Chondrocyte (in vitro differentiated cells): ENCODE measurements at places on chromosomes 4 and X.

- DNase-seq: peak; percentile 79
These were observed 11.2 kb upstream of the ADD1 start for GRCh38 chr4:2832309-2832980.

DNA sequence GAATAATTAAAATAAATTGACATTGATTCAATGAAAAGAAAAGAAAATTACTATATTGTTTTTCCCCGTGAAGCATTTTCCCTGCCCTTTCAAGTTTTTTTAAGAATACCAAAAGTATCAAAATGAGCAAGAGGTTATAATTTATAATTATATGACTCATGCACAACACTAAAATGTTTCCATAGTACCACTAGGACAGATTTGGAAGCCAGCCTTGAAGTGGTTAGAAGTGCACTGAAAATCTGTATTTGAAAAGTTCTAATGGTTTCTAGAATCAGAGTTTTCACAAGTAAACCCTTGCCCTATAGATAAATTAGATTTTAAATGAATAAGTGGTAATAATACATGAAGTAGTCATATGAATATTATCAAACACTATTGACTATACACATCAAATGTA lies 140.9 kb downstream of the HNRNPD start:
- no peak for DNase-seq

DNA sequence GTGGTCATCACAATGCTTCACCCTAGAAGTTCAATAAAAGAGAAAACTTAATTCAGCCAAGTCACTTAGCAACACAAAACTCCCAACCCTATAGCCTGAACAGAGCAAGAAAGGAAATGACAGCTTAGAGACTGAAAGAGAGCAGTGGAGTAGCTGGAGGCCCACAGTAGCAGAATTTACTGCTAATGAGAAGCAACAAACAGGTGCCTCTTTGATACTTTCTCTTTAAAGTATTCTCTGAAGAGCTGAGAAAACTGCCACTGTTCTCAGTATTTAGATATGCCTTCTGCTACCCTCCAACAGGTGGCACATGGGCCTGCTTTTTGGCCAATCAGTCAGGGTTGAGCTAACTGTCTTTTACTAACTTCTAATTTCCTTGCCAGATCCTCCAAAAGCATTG lies 240.0 kb downstream of the GPC3 start:
- DNase-seq: no peak

DNA sequence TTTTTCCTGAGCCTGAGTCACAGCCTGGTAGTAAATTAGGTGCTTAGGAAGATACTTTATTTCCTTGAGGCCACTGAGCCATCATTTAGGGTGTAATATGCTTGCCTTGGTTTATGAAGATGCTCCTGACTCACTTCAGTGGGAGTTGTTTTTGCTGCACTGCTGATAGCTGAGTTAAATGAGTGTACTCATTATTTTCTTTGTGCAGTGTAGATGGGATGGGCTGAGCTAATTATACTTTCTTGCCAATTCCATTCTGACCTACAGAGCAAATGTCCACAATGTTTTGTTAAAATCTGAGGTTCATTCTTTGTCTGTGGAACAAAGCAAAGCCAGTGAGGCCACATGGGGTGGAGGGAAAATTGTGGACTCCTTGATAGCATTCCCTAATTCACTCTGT lies 60.0 kb downstream of the FGF13 start:
- DNase-seq: no peak

- DNase-seq: no peak
These were observed 68.4 kb downstream of the ELF2 start for GRCh38 chr4:139108567-139109128.

GRCh38 chrX:154800478-154801210 lies 4.6 kb downstream of the MPP1 start:
- no peak for DNase-seq

- DNase-seq: no peak
These were observed 13.5 kb upstream of the SPP1 start for GRCh38 chr4:87961993-87962392.

DNA sequence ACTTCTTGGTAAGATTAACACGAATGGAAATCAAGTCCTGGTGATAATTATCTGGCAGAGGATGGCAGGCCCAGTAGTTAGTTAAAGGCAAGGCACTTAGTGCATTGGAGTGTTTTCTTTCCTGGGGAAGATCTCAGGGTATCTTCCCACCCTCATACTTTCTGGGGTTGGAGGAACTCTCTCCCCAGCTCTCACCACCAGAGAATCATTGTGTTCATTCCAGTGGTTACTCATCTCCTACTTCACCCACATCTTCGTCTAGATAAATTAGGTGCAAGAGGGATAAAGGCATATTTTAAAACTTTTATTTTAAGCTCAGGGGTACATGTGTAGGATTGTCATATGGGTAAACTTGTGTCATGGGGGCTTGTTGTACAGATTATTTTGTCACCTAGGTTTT lies 67.5 kb upstream of the SH3RF1 start:
- no peak for DNase-seq

GRCh38 chrX:18640686-18641085 lies 31.2 kb downstream of the RS1 start:
- DNase-seq: no peak

DNA sequence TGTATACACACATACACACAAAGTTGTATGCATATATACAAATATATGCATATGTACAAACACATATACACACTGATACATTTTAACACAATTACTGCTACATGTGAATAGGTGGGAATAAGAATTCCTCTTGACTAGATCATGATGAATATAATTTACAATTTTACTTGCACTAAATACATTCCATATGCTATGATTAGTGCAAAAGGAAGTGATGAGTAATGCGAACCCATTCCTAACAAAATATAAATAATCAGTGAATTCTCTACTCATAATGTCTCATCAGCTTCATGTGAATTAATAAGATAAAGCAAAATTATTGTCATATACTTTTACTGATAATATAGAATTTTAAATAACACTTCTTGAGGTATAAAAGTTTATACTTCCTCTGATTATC lies 1077.3 kb upstream of the PCDH10 start:
- DNase-seq: no peak

GRCh38 chr4:153014460-153014859 lies 78.3 kb downstream of the FHDC1 start:
- no peak for DNase-seq

DNA sequence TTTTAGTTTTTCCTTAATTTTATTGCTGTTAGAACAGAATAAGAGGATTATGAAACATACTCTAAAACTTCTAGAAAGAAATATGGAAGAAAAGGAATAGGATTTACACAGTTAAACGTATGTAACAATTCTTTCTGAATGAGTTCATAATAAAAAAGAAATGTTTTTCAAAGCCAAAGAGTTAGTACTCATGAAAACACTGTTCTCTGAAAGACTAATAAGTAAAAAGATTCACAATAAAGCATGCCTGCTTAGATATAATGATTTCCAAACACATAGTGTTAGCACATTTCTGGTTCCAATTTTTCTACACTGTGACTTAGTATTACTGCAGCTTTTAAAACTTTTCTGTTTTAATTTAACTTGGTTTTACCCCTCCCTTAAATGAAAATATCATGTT lies 49.8 kb upstream of the PRSS48 start:
- no peak for DNase-seq

DNA sequence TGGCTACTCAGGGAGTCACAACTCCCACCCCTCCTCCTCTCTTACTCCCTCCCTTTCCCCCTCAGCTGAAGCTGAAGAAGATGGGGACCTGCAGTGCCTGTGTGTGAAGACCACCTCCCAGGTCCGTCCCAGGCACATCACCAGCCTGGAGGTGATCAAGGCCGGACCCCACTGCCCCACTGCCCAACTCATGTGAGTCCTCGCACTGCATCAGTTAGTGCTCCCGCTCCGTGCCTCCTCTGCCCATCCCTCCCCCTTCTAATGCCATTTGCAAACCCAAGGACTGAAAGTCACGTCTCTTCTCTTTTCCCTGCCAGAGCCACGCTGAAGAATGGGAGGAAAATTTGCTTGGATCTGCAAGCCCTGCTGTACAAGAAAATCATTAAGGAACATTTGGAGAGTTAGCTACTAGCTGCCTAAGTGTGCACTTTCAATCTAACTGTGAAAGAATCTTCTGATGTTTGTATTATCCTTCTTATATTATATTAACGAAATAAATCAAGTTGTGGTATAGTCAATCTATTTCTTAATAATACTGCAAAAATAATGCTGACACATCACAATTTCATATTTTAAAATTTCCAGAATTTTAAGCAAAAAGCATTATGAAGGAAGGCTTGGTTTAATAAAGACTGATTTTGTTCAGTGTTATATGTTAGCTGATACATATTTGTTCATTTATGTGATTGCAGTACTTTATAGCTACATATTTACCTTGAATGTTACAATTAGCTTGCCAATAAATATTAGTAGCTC lies 800 bp downstream of the PF4V1 start:
- DNase-seq: no peak

DNA sequence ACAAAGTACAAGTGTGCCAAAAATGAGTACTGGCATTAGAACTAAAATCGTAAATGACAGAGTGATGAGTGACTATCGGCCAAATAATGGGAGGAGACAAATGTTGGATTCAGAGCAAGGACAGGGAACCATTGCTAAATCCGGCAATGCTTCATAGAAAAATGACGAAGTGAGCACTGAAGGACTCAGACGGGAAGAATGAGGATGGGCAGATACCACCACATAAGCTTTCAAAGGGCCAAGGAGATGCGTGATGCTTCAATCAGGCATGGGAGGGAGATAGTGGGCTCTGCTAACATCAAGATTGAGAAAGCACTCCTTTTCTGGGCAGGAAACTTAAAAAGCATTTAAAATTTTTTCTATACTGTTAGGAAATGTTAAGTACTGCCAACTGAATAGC lies 21.6 kb downstream of the RBBP7 start:
- DNase-seq: no peak

GRCh38 chr4:95267081-95267480 lies 281.7 kb downstream of the UNC5C start:
- no peak for DNase-seq

- DNase-seq: no peak
These were observed 25.4 kb upstream of the AFAP1 start for GRCh38 chr4:7964890-7965662.

DNA sequence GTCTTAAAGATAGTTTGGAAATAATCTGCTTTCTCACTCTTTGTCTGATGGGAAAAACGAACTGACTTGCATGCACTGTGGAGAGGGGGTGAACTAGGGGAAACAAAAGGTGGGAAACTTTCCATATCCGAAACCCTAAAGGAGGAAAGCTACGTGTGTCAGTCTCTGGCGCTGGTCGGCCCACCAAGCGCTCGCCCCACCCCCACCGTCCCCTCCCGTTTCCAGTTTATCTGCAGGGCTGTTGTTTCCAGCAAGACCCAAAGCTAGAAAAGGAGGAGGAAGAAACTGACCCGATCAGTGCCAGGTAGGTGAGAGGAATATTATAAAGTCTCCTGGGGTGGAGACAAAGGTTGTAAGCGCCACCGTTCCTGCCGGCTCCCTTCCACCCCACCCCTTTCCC lies 552 bp downstream of the TCEAL9 start:
- no peak for DNase-seq

- no peak for DNase-seq
These were observed 222.3 kb upstream of the AGTR2 start for GRCh38 chrX:115948018-115948923.
